ENCODE measurements at places on chromosomes 7 and 10. TPM values are rescaled to one million over a fixed set of nuclear protein-coding genes. Genes with fewer than 3 reads are reported as not detected.

CTTNBP2 gene
- 8.3 TPM for total RNA-seq

BAIAP2L1 gene
- total RNA-seq: 78.0 TPM

DPYSL4 gene
- 0.46 TPM for total RNA-seq

DNA sequence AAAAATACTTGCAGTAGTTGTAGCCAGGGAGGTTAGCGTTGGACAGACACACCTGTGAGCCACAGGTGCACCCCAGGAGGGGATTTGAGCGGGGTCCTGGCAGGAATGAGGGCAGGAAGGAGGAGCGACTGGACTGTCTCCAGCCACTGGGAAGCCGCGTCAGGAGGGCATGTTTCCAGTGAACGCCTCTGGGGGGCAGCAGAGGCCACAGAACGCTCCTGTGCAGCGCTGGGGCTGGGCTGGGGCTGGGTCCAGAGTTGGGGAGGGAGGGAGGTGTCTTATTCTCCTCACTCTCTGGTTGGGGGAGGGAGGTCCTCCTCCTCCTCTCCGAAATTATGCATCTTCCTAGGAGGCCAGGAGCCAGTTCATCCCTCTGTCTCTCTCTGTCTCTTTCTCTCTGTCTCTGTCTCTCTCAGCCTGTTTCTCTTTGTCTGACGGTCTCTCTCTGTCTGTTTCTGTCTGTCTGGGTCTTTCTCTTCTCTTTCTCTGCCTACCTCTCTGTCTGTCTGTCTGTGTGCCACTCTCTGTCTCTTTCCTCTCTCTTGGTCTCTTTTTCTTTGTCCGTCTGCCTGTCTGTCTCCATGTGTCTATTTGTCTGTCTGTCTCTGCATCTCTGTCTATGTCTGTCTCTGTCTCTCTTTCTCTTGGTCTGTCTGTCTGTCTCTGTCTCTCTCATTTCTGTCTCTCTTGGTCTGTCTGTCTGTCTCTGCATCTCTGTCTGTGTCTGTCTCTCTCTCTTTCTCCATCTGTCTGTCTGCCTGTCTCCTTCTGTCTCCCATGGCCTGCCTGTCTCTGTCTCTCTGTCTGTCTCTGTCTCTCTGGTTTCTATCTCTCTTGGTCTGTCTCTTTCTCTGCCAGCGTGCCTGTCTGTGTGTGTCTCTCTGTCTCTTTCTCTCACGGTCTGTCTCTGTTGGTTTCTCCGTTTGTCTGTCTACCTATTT is 9.9 kb upstream of the PSMG3 start:
- DNase-seq: peak; percentile 80

- DNase-seq: no peak
Measured at GRCh38 chr7:29980151-29980550, 9.4 kb downstream of the SCRN1 start.

GRCh38 chr7:103810112-103810744 is 179.2 kb downstream of the RELN start:
- no peak for DNase-seq

GRCh38 chr10:612696-613095 is 76.8 kb downstream of the DIP2C start:
- peak; percentile 26 for DNase-seq

GRCh38 chr7:47354831-47355541 is 226.9 kb downstream of the TNS3 start:
- peak; percentile 96 for DNase-seq

DNA sequence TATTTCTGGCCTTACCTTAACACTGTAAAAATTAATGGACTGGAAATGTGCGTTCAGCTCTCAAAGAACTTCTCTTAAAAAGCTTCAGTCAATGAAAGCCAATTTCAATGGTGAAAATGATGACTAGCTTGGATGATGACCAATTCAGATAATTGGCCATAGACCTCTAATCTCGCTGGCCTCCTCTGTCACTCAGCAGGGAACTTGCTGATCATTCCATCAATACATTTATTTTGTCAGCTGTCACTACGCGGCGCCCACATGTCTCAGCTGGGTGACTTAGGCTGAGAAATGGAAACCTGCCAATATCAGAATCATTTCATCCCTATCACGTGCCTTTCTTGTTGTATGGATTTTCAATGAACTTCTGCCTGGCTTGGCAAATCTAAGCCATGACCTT is 673.0 kb upstream of the AUTS2 start:
- no peak for DNase-seq

- DNase-seq: no peak
Measured at GRCh38 chr10:47425813-47426419, 41.8 kb upstream of the ZNF488 start.

DNA sequence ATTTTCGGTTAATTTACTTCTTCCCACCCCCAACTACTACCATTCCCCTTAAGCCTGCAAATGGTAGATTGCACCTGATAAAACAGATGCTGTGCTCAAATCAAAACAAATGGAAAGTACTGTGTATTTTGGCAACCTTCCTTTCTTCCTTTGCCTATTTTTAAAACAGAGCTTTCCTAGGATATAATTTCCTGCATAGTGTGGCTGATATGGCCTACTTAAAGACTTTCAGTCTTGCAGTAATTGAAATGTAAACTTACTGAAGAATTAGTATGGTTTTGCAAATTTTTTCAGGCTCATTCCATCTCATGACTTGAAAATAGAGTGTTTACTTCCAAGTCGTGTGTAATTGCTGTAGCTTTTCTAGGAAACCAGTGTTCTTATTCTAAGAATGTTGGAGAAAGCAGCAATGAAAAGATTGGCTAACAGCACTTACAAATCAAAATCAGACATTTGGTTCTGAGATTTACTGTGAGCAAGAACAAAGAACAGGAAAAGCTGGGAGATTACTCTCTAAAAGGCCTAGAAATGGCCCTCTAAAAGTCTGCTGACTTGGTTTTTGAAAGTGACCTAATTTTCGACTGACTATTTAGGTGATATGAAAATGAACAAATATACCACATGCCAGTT is 52.0 kb downstream of the REEP3 start:
- no peak for DNase-seq

- DNase-seq: peak; percentile 83
Measured at GRCh38 chr7:73738220-73738611, 386 bp downstream of the ABHD11 start.
